ENCODE measurements at places on chromosomes 11 and 22. TPM values are rescaled to one million over a fixed set of nuclear protein-coding genes. Genes with fewer than 3 reads are reported as not detected.

GRCh38 chr22:23542933-23543332, 37.2 kb downstream of the IGLL1 start:
- no peaks in the 10 kb centered on the region for H3K27me3 ChIP-seq
- peaks cover 6% of the 10 kb centered on the region for H3K4me1 ChIP-seq
- H3K27ac ChIP-seq = no peak overlapping the region
- no peak for DNase-seq
- no peaks in the 10 kb centered on the region for H3K36me3 ChIP-seq

- H3K27me3 ChIP-seq = no peaks in the 10 kb centered on the region
- no peaks in the 10 kb centered on the region for H3K36me3 ChIP-seq
- no peak overlapping the region for H3K4me3 ChIP-seq
- peaks cover 18% of the 10 kb centered on the region for H3K4me1 ChIP-seq
- no peak overlapping the region for H3K27ac ChIP-seq
Measured at GRCh38 chr11:10114593-10115404, 179.2 kb downstream of the SBF2 start.

DNA sequence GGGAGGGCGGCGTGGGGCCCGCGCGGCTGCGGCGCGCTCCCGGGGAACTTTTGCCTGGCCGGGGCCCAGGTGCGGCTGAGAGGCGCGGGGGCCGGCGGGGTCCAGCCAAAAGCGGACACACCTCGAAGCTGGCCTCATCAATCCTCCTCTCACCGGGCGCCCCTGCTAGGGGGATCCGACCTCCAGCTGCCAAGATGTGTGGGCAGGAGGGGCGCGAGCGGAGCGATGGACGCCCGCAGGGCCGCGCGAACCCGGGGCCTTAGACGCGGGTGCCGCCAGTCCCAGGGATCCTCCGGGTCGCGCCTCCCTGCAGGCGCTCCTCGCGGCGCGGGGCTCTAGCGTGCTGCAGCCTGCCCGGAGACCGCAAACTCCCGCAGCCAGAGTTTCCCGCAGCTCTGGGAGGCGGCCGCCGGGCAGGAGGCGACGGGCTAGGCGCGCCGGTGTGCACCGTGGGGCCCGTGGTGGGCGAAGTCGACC, 785 bp downstream of the IGSF9B start:
- H3K27me3 ChIP-seq = peaks cover 5% of the 10 kb centered on the region
- DNase-seq = no peak
- no peaks in the 10 kb centered on the region for H3K36me3 ChIP-seq
- H3K4me3 ChIP-seq = peak overlapping the region; percentile 67
- peaks cover 7% of the 10 kb centered on the region for H3K4me1 ChIP-seq
- peak overlapping the region; percentile 90 for H3K27ac ChIP-seq

GRCh38 chr11:92627615-92628256, 341.7 kb upstream of the MTNR1B start:
- no peaks in the 10 kb centered on the region for H3K4me1 ChIP-seq
- DNase-seq = no peak
- H3K27ac ChIP-seq = no peak overlapping the region
- H3K27me3 ChIP-seq = no peaks in the 10 kb centered on the region
- H3K4me3 ChIP-seq = no peak overlapping the region

- H3K36me3 ChIP-seq = no peaks in the 10 kb centered on the region
- H3K4me3 ChIP-seq = no peak overlapping the region
- no peak overlapping the region for H3K27ac ChIP-seq
- no peak for DNase-seq
- no peaks in the 10 kb centered on the region for H3K4me1 ChIP-seq
Measured at GRCh38 chr11:100315946-100316345, 371.1 kb upstream of the ARHGAP42 start.

The TRIM34 gene
- 6.5 TPM for total RNA-seq

The DEPDC7 gene
- total RNA-seq = 0.59 TPM

GRCh38 chr22:23273445-23274145, 93.3 kb downstream of the BCR start:
- no peak for DNase-seq
- H3K27ac ChIP-seq = no peak overlapping the region
- H3K36me3 ChIP-seq = peaks cover 25% of the 10 kb centered on the region

The OR56A3 gene
- total RNA-seq = not detected

GRCh38 chr11:83035070-83035854, 36.4 kb downstream of the RAB30 start:
- no peak overlapping the region for H3K4me3 ChIP-seq
- no peak for DNase-seq
- H3K36me3 ChIP-seq = no peaks in the 10 kb centered on the region
- H3K27me3 ChIP-seq = no peaks in the 10 kb centered on the region

DNA sequence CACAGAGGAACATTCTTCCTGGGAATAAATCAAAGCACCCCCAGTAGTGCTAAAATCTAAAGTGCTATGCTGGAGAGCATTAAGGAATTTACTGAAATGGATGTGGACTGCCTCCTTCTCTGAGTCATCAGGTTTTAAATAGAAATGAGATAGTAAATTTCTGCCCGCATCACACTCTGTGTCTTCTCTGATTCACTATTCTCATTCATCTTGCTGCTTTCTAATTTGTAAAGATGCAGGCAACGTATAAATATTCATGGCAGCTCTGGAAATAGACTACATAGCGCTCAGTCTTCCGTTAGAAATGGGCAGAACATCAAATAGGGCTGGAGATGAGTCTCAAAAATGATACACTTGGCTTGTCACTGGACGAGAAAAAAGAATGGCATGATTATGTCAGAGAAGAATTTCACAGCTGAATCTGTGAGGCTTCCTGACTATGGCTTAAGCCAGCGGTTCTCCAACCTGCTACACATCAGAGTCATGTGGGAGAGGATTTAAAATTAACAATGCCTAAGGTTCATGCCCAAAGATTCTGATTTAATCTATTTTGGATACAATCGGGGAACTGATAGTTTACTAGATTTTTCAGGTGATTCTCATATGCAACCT, 178.2 kb downstream of the LRRC4C start:
- no peak overlapping the region for H3K4me3 ChIP-seq
- DNase-seq = no peak
- no peaks in the 10 kb centered on the region for H3K27me3 ChIP-seq
- H3K27ac ChIP-seq = peak overlapping the region; percentile 23
- H3K36me3 ChIP-seq = no peaks in the 10 kb centered on the region
- H3K4me1 ChIP-seq = no peaks in the 10 kb centered on the region

All from heart right ventricle (tissue), 16 donors.